ENCODE measurements at places on chromosomes 2 and 18.

- DNase-seq = no peak
Observed at GRCh38 chr2:181947273-181947672, 38.4 kb upstream of the PPP1R1C start.

DNA sequence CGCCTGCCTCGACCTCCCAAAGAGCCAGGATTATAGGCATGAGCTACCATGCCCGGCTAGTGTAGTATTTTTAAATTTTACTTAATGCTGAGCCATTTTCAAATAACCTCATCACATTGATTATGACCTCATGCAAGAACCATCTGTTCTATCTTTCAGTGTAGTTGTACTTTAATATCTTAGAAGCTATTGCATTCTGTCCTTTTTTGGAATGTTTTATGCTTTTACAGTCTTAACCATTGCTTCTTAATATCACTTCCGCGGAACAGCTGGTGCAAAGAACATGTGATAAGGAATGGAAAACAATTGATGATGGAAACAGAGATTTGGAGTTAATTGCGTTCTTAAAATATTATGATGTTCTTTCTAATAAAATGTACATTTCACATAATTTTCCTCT lies 2.7 kb downstream of the GEN1 start:
- DNase-seq = no peak

- DNase-seq = peak; percentile 25
Observed at GRCh38 chr18:63578357-63578958, 8.7 kb upstream of the SERPINB13 start.

DNA sequence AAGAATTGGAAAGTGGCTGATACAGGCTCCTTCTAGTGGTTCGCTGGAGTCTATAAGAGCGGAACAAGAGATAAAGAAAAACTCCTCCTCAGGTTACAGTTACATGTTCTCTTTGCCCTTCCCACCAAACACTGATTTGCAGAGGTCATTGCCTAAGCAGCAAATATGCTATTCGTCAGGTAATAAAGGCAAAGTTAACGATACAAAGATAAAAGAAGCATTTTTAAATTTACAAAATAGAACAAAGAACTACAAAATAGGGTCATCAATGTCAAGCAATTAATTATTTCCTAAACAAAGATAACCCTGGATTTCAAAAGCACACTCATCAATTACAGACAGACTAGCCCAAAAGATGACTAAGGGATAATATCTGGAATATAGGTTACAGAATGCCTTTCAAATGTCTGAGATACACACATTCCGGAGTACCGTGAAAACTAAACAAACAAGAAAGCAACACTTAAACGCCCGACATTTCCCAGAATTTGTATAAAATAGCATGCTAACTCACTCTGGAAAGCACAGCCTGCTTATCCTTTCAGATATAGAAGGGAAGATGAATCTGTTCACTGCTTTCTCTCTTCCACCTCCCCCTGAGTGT lies 186.4 kb downstream of the MREG start:
- no peak for DNase-seq

DNA sequence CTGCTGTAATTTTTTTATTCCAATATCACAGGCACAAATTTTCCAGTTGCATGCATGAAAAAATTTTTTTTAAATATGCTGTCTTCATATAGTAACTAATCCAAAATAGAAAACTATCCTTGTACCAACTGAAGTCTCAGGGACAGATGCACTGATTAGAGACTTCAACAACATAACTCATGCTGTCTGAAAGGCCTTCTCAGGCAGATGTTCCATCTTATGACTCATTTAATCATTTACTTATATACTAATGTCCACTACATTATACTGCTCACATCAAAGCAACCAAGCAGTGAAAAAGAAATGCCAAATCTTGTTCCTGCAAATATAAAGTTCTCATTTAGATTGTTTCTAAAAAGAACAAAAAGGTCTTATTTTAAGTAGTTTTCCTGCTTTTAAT lies 53.1 kb downstream of the OLA1 start:
- DNase-seq = no peak

DNA sequence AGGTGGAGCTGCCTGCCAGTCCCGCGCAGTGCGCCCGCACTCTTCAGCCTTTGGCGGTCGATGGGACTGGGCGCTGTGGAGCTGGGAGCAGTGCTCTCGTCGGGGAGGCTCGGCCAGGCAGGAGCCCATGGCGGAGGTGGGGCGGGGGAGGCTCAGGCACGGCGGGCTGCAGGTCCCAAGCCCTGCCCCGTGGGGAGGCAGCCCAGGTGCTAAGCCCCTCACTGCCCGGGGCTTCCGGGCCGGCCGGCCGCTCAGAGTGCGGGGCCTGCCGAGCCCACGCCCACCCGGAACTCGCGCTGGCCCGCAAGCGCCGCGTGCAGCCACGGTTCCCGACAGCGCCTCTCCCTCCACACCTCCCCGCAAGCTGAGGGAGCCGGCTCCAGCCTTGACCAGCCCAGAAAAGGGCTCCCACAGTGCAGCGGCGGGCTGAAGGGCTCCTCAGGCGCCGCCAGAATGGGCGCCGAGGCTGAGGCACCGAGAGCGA lies 316.4 kb downstream of the RND3 start:
- no peak for DNase-seq

- peak; percentile 86 for DNase-seq
Observed at GRCh38 chr2:216389570-216389969, 17.3 kb upstream of the MARCHF4 start.

GRCh38 chr18:57819671-57820460 lies 16.8 kb upstream of the ATP8B1 start:
- peak; percentile 43 for DNase-seq

DNA sequence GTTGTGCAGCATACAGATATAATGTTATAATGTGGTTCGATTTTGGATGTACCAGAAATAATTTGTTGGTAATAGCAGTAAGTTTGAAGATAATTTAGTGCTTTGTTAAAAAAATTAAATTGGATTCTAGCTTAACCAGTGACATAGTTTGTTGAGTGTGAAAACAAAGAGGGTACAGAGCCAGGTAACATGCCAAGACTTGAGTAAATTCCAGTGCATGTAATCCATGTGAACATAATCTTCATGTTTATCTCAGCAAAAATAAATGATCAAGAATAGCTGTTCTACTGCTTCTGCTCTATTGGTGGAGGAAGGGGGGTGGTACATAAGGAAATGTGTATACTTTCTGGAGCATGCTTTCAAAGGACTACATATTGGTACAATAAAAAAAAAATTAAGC lies 165.8 kb downstream of the DNAH7 start:
- no peak for DNase-seq

DNA sequence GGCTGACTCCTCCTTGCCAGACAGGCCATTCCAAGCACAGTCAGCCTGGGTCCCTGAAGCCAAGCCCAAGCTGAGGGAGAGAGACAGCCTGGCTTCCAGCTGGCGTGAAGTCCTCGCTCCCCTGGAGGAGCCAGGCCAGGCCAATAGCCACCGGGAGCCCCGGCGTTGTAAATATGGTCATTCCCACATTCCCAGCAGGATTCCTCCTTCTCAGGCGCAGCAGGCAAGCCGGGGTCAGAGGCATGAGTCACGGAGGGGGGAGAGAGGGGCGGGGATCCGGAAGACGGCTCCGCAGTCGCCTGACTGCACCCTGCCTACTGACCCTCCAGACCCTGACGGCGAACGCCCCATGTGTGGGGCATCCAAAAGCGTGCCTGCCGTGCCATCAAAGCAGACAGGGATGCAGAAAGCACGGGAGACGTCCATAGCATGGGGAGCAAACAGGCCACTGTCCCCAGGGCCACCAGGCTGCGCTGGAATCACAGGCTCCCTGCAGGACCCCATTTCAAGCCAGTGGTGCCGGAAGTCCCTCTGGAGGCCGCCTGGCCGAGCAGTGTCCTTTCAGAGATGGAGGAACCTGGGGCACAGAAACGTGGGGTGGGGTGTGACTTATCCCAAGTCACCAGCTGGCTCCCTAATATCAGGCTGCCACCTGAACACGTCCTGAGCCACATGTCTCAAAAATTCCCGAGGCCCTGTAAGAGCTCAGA lies 48.2 kb downstream of the TWIST2 start:
- DNase-seq = no peak

DNA sequence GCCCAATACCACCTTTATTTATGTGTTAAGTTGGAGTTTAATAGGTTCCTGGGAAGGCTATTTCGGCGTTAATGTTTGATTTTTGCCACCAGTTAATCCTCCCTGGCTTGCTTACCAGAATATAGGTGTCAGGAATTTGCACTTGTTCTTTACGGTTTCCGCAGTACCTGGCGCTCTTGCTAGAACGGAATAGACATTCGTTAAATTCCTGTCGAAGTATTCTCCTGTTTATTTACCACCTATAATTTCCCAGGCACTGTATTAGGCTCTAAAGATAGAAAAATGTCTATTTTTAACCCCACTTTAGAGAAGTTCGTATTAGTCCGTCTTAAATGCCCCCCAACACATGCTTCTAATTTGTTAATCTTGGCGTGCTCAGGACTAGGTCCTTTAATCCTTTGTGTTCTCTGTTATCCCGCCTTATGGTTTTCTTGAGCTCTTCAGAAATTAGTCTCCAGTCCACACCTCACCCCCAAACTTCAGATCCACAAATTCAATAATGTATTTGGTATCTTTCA lies 575 bp downstream of the CCDC150 start:
- no peak for DNase-seq

- DNase-seq = no peak
Observed at GRCh38 chr2:10659898-10660568, 29.7 kb downstream of the NOL10 start.

GRCh38 chr2:57429831-57430230 lies 616.8 kb upstream of the VRK2 start:
- peak; percentile 73 for DNase-seq

DNA sequence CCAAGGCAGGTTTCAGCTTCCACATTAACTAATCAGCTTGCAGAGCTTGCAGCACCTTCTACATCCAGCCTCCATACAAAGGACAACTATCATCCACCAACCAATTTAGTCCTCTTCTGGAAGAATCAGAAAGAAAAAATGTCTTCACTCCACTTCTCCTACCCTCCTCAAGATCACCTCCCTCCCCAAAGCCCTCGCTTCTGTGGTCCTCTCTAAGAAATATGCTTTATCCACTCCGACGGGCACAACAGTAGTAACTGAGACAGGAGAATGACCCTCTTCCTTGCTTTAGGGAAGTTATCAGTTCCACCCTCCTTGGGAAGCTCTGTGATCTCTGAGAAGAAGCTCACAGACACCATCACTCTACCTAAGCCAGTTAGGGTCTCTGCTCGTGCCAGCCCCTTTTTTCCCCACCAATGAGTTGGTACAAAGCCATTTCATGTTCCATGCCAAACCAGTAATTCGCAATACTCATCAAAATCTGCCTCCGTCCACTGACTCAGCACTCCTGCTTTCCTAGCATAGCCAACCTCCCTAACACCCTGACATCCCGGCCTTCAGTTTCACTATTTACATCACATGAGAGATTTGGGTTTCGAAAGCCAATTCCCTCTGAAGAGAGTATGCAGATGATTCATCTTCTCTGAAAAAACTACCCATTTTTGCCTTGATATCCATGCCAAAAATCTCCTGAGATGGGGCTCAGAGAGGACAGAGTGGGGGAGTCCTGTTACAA lies 114.1 kb upstream of the PKDCC start:
- peak; percentile 43 for DNase-seq

- DNase-seq = no peak
Observed at GRCh38 chr2:203820969-203821368, 46.6 kb upstream of the CTLA4 start.

GRCh38 chr2:36572054-36572718 lies 25.8 kb downstream of the FEZ2 start:
- no peak for DNase-seq

DNA sequence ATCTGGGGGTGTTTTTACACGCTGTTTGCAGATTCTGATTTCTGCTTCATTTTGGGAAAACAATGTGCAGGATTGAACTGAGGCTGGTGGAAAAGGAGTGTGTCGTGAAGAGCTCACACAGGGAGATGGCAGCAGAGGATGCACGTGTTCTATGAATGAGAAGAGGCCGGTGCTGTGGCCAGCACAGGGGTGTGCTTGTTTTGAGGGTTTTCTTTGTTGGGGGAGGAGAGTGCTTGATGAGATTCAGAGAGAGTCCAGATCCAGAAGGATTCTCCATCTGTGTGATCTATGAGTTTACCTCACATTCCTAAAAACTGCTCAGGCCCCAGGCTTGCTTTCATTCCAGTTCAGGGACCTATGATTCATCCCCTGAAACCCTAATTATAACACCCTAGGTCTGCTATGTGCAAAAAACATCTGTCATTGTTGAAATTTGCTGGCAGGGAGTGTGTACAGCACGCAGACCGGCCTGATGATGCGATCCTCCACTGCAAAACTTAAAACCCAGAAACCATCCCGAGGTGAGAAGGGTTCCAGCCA lies 12.1 kb downstream of the TGFA start:
- DNase-seq = no peak

- no peak for DNase-seq
Observed at GRCh38 chr18:25817546-25818237, 272.7 kb downstream of the SS18 start.

DNA sequence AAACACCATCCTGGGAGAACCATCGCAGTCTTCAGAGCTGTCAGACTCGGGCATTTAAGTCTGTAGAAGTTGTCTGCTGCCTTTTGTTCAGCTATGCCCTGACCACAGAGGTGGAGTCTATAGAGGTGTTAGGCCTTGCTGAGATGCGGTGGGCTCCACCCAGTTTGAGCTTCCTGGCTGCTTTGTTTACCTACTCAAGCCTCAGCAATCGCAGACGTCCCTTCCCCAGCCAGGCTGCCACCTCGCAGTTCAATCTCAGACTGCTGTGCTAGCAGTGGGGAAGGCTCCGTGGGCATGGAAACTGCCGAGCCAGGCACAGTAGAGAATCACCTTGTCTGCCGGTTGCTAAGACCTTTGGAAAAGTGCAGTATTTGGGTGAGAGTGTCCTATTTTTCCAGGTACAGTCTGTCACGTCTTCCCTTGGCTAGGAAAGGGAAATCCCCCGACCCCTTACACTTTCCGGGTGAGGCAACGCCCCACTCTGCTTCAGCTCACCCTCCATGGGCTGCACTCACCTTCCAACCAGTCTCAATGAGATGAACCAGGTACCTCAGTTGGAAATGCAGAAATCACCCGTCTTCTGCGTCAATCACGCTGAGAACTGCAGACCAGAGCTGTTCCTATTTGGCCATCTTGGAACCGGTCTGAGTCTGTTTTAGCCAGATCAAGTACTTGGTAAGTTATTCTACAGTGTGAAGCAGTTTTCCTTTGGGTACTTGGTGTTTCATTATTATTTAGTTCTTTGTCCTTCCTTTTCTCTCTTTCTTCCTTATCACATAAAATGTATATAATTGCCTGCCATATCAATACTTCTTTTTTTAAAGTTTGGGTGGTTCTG lies 71.5 kb downstream of the CDC42EP3 start:
- DNase-seq = no peak

Data from inflammatory macrophage (primary cell).